ENCODE measurements at places on chromosomes 11 and 22. TPM values are rescaled to one million over a fixed set of nuclear protein-coding genes. Genes with fewer than 3 reads are reported as not detected.

The PHETA2 gene
- 14.3 TPM for total RNA-seq

The UPK3A gene
- not detected for total RNA-seq

The ASCL2 gene
- total RNA-seq, result not detected

The THYN1 gene
- 51.3 TPM for total RNA-seq

The ZBTB16 gene
- total RNA-seq, result 2.0 TPM

The MS4A6E gene
- total RNA-seq, result not detected

The LGALS12 gene
- under 0.01 TPM for total RNA-seq

The MYO18B gene
- total RNA-seq, result not detected

The OR10G4 gene
- total RNA-seq, result not detected

Data from mesangial cell (primary cell).